ENCODE measurements at places on chromosomes 13 and 19.

GRCh38 chr13:50676602-50677001, 166.9 kb downstream of the DLEU7 start:
- DNase-seq, result peak; percentile 95

DNA sequence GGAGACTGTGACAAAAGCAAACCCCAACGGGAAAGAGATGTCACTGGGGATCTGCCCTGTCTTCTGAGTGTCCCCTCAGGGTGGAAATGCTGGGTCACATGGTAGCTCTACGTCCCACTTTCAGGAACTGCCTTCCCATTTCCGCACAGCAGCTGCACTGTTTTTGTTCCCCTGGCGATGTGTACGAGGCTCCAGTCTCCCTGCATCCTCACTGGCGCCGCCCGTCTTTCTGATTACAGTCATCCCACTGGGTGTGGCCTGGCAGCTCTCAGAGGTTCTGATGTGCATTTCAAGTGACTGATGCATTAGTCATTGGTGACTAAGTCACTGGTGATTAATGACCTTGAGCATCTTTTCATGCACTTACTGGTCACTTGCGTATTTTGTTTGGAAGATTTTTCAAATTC, 21.2 kb downstream of the PCID2 start:
- peak; percentile 92 for DNase-seq

- DNase-seq, result no peak
These were observed 219.2 kb upstream of the IRS2 start for GRCh38 chr13:110005563-110005962.

DNA sequence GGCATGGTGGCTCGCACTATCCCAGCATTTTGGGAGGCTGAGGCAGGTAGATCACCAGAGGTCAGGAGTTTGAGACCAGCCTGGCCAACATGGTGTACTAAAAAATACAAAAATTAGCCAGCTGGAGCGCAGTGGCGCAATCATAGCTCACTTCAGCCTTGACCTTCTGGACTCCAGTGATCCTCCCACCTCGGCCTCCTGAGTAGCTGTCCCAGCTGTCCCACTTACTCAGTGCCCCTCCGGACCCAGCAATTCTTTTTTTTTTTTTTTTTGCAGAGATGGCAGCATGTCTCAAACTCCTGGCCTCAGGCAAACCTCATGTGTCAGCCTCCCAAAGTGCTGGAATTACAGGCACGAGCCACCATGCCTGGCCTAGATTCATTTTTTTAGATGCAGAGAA, 2.3 kb upstream of the ADAT3 start:
- no peak for DNase-seq

DNA sequence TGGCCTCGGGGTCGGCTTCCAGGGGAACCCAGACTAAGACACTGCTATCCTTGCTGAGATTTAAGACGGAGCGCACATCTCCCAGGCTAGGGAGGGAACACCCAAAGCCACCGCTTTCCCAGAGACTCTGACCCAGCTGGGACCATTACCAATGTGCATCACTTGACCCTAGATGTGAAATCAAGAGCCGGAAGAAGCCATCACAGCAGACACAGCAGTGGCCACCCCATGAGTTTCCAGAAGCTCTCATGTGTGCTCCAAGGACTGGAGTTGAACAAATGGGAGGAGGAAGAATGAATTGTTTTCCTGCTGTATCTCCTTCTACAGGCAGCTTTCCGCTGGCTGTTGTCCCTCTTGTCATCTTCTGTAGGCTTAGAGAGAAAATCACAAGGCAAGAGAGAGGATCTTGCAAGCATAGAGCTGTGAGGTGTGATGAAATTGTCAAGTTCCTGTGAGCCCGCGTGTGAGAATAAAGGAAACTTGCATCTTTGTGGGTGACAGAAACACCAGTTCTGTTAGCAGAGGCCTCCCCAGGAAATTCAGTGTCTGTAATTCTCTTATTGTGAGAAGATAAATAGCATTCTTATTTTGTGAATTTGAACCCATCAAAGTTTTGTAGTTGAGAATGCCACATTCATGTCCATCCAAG, 711.8 kb downstream of the UQCRFS1 start:
- no peak for DNase-seq

DNA sequence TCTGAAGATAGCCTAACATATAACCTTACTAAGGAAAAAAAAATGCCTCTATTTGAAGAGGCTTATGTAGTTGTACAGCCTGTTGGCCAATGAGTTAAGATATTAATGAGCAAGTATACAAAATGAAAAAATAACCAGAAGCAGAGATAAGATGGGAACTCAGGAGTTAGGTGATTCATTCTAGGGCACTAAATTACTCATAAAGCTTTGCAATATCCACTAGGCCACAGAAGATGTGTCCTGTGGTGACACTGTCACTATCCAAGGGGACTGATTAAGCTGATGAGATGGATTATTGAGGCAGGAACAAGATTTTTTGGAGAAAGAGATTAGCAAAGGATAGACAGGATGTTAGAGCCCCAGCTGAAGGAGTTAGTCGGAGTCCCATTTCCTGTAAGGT, 99.6 kb downstream of the LIG4 start:
- DNase-seq, result no peak

DNA sequence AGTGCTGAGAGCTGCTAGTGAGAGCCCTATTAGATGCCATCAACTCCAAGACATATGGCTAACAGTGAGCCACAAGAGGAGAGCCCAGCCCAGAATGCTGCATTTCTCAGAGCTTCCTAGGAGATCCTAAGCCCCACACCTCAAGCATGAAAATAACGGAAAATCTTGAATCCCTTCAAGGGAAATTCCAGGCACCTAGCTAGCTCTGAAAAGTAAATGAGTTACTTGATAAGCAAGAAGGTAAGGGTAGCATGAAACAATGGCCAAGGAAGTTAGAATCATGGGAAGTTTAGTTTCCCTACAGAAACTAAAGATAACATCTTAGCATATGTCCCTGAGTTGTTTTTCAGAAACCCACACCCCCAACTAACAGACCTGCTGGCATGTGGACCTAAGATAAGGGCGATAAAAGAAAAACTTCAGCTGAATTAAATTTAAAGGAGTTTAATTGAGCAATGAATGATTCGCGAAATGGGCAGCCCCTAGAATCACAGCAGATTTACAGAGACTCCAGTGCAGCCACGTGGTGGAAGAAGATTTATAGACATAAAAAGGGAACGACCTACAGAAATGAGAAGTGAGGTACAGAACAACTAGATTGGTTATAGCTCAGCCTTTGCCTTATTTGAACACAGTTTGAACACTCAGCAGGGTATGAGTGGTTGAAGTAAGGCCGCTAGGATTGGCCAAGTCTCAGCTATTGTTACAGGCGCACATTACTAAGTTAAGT, 301.3 kb upstream of the DACH1 start:
- no peak for DNase-seq

DNA sequence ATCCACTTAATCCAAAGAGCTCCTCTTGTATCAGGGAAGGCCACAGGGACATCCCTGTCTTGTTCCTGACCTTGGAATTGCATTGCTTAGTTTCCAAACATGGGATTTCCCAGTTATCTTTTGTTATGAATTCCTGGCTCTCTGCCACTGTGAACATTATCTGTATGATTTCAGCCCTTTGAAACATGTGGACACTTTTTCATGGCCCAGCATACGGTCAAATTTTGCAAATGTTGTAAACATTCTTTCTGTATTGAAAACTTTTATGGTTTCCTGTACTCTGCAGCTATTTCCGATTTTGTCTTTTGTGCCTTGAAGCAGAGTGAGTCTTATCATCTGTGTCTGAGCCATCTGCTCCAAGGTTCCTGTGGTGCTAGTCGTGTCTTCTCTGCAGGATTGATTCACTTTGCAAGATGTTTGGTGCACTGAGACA, 4.5 kb upstream of the CFAP97D2 start:
- DNase-seq, result no peak

DNA sequence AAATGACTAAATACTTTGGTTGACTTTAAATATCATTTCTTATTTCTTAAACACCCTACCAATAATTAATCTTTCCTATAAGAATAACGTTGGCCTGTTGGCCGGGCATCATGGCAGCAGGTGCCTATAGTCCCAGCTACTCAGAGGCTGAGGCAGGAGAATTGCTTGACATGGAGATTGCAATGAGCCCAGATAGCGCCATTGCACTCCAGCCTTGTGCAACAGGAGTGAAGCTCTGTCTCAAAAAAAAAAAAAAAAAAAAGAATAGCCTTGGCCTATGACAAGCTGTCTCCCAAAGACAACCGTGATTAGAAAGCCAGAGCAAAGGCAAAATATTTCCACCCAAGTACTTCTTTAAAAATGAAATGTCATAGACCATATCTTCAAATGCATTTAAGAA, 24.5 kb upstream of the KCTD4 start:
- no peak for DNase-seq
